Hepatocyte (in vitro differentiated cells): ENCODE measurements at places on chromosomes 4 and X. TPM values are rescaled to one million over a fixed set of nuclear protein-coding genes. Genes with fewer than 3 reads are reported as not detected.

GRCh38 chr4:134533068-134533467 is 331.5 kb upstream of the PABPC4L start:
- H3K27ac ChIP-seq: no peak overlapping the region
- no peak for DNase-seq
- no peak overlapping the region for H3K4me3 ChIP-seq

DNA sequence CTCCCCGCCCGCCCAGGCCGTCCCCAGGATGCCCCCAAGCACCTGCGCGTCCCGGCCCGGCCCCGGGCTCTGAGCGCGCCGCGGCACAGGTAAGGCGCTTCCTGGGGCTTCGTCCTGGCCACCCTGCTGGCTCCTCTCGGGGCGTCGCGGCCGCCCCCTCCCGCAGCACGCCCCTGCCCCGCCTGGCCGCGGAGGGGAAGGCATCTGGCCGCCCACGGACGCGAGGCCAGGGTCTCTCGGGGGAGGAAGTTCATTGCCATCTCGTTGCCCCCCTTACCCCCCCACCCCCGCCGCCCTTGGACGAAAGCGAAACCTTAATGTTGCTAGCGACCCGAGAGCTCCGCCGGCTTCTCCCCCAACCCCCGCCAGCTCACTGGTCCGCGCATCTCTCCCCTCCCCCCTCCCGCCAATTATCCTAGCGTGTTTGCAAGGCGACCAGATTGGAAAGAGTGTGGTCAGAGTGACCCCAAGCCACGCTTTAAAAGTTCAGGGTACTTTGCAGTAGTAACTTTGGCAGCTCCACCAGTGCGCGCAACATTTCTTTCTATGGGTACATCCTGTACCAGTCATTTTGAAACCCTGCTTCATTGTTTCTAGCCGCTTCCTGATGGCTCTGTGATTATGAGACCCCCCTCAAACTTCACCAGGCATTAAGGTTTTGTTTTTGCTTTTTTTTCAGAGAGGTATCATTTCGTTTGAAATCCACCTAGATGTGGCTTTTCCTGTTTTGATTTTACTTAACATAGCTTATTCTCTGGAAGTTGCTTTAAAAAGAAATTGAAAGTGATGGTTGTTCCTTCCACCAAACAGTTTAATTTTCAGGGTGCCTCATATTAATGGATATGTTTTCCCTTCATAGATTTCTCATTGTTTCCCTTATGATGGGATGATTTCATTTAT is 626 bp downstream of the TBC1D1 start:
- H3K4me3 ChIP-seq: peak overlapping the region; percentile 83
- H3K27ac ChIP-seq: no peak overlapping the region
- H3K27me3 ChIP-seq: peaks cover 66% of the 10 kb centered on the region
- peaks cover 15% of the 10 kb centered on the region for H3K4me1 ChIP-seq
- no peaks in the 10 kb centered on the region for H3K36me3 ChIP-seq
- DNase-seq: no peak

DNA sequence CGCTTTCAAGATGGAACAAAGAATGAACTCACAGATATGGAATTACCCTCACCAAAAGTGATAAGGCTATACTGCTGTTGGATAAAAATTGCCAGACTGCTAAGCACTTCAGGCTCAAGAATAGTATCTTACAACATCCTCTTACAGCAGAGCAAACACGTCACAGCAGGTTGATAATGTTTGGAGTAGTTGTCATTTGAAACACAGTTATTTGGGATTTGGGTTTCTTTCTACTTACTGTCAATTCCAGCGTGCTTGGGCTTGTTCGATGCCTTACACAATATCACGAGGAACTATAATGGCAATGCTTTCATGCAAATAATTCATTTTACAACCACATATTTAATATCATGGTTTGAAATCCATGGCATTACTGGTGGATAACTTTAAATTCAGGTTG is 1223.7 kb upstream of the AGA start:
- H3K27me3 ChIP-seq: no peaks in the 10 kb centered on the region
- no peak for DNase-seq
- no peak overlapping the region for H3K27ac ChIP-seq
- H3K4me3 ChIP-seq: no peak overlapping the region
- no peaks in the 10 kb centered on the region for H3K36me3 ChIP-seq

The NR3C2 gene
- 7.1 and 8.7 TPM in 2 replicates for total RNA-seq

The TCEANC gene
- total RNA-seq: 5.4 and 5.5 TPM in 2 replicates
